ENCODE measurements at places on chromosomes 11 and 22. TPM values are rescaled to one million over a fixed set of nuclear protein-coding genes. Genes with fewer than 3 reads are reported as not detected.

PNPLA2 gene
- total RNA-seq, result 77.6 TPM

TSSK2 gene
- total RNA-seq, result not detected

DNA sequence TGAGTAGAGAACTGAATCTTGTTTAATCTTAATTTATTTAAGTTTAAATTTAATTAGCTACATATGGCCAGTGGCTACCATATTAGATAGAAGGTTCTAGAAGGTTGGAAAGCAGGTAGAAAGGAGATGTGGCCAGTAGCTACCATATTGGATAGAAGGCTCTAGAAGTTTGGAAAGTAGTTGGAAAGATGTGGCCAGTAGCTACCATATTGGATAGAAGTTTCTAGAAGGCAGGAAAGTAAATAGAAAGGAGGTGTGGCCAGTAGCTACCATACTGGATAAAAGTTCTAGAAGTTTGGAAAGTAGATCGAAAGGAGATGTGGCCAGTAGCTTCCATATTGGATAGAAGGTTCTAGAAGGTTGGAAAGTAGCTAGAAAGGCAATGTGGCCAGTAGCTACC is 2.2 kb downstream of the CRYBA4 start:
- H3K27me3 ChIP-seq, result no peaks in the 10 kb centered on the region
- H3K27ac ChIP-seq, result no peak overlapping the region
- H3K36me3 ChIP-seq, result no peaks in the 10 kb centered on the region
- no peaks in the 10 kb centered on the region for H3K4me1 ChIP-seq
- no peak overlapping the region for H3K4me3 ChIP-seq

CASP5 gene
- not detected for total RNA-seq

ARHGAP8 gene
- 51.3 TPM for total RNA-seq

TRPM5 gene
- not detected for total RNA-seq

GRCh38 chr22:25702040-25702439 is 39.9 kb upstream of the MYO18B start:
- H3K4me3 ChIP-seq, result no peak overlapping the region
- H3K27ac ChIP-seq, result no peak overlapping the region
- no peaks in the 10 kb centered on the region for H3K36me3 ChIP-seq
- no peaks in the 10 kb centered on the region for H3K27me3 ChIP-seq
- no peaks in the 10 kb centered on the region for H3K4me1 ChIP-seq
- DNase-seq, result no peak

SLC6A5 gene
- total RNA-seq, result not detected

GRCh38 chr11:113023228-113023627 is 62.0 kb downstream of the NCAM1 start:
- H3K27me3 ChIP-seq, result no peaks in the 10 kb centered on the region
- no peak for DNase-seq
- no peaks in the 10 kb centered on the region for H3K4me1 ChIP-seq
- H3K27ac ChIP-seq, result no peak overlapping the region
- no peaks in the 10 kb centered on the region for H3K36me3 ChIP-seq

DNA sequence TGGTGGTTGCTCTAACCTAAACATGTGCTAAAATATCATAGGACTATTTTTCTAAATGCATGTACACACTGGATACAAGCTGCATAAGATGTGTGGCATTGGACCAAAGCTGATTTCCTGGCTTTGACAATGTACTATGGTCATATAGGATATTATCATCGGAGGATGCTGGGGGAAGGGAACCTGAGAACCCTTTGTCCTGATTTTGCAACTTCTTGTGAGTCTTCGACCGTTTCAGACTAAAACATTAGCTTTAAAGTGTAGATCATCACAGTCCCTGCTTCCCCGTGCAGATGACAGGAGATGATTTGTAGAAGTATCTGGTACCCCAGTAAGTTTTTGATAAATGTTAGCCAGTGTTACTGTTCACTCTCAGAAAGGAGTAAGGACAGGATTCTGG is 554.7 kb downstream of the MIAT start:
- H3K36me3 ChIP-seq, result no peaks in the 10 kb centered on the region
- H3K4me3 ChIP-seq, result no peak overlapping the region
- H3K27me3 ChIP-seq, result no peaks in the 10 kb centered on the region
- DNase-seq, result no peak

GRCh38 chr11:24560324-24560723 is 63.5 kb downstream of the LUZP2 start:
- DNase-seq, result no peak
- no peak overlapping the region for H3K27ac ChIP-seq
- H3K36me3 ChIP-seq, result no peaks in the 10 kb centered on the region

OR52A1 gene
- 4.0 TPM for total RNA-seq

All from endodermal cell (in vitro differentiated cells).